Uterus (tissue), 4 donors: ENCODE measurements at places on chromosomes 4 and X. TPM values are rescaled to one million over a fixed set of nuclear protein-coding genes. Genes with fewer than 3 reads are reported as not detected.

DNA sequence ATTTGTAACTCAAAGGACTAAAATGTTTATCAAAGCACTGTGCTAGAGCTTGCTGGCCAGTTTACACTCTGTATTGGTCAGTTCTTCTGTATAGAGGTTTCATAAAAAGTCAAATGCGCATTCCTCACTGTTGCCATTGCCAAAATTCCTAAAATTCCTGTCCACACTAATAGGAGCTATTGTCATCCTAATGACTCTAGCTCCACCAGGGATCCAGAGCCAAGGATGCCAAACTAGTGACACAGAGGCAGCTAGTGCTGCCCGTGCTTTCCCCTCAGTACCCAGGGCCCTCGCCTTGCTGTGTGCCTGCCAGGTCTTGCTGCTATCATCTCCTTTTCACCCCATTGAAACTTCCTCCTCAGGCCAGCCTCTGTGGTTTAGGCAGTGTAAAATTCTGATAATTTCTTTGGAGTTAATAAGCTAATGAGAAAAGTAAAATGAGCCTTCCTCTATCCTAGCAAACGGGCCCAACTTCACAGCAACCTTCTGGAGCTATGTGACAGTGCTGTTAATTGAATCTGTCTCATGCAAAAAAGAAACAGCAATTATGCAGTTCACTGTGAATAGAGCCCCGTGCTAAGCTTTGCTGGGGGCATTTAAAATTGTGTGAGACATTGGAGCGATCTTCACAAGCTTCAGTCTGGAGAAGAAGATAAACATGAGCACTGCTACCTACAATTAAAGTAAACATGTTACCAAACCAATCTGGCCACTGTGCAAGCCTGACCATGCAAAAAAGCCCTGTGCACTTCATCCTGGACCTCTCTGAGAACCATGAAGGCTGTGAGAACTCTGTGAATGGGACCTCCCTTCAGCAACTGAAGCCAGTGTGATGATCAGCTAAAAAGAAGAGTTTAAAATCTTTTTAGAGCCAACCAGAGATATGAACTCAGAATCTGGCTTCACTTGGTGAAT, 43.1 kb upstream of the FGF2 start:
- no peak overlapping the region for H3K4me3 ChIP-seq
- H3K36me3 ChIP-seq = no peaks in the 10 kb centered on the region
- no peak for DNase-seq
- H3K27me3 ChIP-seq = no peaks in the 10 kb centered on the region
- H3K4me1 ChIP-seq = no peaks in the 10 kb centered on the region

The RHOXF2 gene
- not detected for total RNA-seq

The CWH43 gene
- 3.7 TPM for total RNA-seq

The FAM241A gene
- 2.3 TPM for total RNA-seq
